ENCODE measurements at places on chromosomes 2 and 18.
A peak's percentile ranks its signal among the peaks of the same experiment; 100 is the strongest.

GRCh38 chr2:57981083-57981768 is 65.4 kb upstream of the VRK2 start:
- peak; percentile 6 for DNase-seq

GRCh38 chr2:14634489-14635390 is 2.2 kb downstream of the LRATD1 start:
- DNase-seq: peak; percentile 53

DNA sequence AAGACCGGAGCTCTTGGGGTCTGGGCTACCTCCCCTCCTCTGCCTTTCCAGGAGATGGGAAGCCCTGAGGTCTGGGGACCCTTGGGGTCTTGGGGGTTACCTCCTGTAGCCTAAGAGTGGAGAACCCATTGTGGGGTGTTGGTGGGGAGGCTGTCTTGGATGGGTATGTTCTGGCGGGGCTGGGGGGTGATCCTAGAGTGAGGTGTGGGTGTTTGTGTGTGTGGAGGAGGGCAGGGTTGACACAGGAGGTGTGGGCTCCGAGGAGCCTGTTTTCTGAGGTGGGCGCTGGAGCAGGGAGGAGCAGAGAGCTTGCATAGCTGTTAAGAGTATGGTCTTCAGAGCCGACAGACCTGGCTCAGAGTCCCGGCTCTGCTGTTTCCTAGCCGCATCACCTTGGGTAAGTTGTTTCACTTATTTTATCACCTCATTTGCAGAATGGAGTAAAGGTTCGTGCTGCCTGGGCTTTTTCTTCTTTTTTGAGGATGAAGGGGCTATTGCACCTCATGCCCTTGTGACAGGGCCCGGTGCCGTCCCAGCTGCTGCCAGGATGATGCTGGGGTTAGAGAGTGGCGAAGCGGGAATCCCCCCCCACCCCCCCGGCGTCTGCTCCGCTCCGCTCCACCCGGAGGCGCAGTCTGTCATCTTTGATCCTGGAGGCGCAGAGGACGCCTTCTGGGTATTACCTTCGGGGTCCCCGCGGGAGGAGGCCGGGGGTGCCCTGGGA is 17.2 kb downstream of the TET3 start:
- DNase-seq: no peak

DNA sequence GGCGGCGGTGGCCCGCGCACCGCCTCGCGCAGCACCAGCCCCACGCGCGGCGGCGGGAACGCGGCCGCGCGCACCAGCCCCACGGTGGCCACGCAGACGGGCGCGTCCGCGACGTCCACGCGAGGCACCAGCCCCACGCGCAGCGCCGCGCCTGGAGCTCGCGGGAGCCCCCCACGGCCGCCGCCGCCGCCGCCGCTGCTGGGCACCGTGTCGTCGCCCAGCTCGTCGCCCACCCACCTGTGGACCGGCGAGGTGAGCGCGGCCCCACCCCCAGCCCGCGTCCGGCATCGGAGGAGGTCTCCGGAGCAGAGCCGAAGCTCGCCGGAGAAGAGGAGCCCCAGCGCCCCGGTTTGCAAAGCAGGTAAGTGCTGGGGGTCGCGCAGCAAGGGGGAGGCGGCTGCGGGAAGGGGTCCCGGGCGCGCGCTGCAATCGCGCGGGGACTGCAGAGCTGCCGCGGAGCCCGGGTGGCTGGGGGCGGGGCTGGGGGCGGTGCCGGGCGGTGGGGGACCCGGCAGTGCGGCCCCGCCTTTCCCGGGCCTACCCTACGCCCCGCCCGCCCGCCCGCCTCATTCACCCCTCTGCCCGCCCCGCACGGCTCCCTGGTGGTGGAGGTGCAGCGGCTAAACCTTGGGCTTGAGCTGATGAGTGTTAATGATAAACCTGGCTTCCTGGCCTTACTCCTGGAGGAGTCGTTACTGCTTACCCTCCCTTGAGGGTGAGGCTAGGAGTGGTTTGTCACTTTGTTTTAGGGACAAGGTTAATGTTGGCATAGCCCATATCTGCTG is 851 bp downstream of the FAM117B start:
- DNase-seq: peak; percentile 95

DNA sequence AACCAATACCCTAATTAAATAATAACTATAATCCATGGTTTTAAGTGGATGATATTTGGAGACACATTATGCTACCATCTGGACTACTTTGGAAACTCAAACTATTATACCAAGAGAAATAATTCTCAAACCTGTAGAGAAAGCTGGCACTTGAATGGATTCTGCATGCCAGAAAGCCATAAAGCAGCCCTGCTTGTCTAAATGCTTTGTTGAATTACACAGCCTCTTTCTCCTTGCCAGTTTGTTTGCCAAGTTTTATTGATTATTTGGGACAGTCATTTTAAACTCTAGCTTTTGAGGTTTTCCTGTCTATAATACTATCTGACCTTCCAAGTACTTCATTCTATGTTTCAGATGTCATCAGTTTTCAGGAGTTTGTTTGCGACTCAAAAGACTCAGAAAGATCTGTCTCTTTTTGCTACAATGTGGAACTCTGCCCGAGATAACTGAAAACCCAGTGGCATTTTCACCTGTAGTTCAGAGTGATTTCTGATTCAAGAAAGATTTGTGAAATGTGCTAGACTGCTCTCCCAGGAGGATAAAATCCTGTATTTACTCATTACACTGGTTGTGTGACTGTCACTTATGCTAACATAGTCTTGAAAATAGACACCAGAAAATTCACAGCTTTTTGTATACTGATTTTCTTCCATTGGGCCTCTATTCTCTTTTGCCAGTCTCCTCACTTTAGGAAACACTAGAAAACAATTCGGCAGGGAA is 29.2 kb upstream of the MBOAT2 start:
- no peak for DNase-seq

GRCh38 chr2:66570471-66570870 is 135.5 kb downstream of the MEIS1 start:
- DNase-seq: no peak

DNA sequence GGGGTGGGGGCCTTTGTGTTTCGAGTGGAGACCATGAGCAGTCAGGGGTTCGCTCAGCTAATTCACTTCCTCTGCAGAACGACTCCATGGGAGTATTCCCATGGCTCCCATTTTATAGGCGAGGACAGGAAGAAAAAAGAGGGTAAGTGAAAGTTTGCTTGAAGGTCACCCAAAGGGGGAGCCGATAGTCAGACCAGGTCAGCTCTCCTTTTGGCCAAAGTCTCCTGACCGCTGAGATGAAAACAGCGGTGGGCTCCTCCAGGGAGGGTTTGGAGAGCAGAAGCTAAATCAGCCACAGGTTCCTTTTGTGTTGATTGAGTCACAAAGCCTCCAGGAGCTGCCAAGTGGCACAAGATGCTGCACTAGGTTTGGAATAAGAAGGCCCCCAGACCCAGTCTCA is 34.1 kb upstream of the CTAGE1 start:
- DNase-seq: no peak

- no peak for DNase-seq
These were observed 12.4 kb upstream of the CRYGA start for GRCh38 chr2:208175840-208176153.

DNA sequence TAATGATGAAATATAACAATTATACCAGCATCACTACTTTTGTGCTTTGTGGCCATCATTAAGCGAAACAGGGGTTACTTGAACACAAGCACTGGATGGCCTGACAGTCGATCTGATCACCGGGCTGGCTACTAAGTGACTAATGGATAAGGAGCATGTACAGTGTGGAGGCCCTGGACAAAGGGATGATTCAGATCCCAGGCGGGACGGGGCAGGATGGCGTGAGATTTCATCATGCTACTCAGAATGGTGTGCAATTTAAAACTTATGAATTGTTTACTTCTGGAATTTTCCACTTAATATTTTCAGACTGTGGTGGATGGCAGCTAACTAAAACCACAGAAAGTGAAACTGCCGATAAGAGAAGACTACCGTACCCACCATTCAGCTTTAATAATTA is 7.0 kb upstream of the CLIP4 start:
- DNase-seq: peak; percentile 94

- no peak for DNase-seq
These were observed 405.8 kb upstream of the ID2 start for GRCh38 chr2:8276026-8276425.

DNA sequence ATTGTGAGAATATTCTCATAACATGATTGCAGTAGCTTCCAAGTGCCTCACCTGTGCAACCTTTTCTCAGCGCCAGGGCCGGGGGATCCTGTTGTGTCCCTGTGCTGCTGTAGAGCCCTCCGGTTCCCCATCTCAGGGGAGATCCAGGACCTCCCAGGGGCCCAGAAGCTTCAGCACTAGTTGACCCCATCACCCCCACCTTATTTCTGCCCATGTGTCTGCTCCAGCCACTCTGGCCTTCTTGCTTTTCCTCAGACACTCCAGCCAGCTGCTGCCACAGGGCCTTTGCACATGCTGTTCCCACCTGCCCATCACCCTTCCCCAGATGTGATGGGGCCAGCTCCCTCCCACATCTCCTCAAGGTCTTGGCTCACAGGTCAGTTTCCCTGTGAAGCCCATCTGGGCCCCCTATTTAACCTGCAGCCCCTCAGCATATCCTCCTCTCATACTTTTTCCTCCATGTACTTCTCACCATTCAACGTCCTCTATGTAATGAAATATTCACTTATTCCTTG is 226.5 kb downstream of the SEPTIN10 start:
- no peak for DNase-seq

GRCh38 chr2:48799601-48800000 is 44.1 kb upstream of the LHCGR start:
- DNase-seq: no peak

DNA sequence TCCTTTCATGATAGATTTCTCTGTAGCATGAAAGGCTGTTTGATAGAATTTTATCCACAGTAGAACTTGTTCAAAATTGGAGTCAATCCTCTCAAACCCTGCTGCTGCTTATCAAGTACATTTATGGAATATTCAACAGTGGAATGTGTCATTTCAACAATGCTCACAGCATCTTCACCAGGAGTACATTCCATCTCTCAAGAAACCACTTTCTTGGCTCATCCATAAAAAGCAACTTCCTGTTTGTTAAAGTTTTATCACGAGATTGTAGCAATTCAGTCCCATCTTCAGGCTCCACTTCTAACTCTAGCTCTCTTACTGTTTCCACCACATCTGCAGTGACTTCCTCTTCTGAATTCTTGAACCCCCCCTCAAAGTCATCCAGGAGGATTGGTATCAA is 29.4 kb downstream of the PDCL3 start:
- no peak for DNase-seq

DNA sequence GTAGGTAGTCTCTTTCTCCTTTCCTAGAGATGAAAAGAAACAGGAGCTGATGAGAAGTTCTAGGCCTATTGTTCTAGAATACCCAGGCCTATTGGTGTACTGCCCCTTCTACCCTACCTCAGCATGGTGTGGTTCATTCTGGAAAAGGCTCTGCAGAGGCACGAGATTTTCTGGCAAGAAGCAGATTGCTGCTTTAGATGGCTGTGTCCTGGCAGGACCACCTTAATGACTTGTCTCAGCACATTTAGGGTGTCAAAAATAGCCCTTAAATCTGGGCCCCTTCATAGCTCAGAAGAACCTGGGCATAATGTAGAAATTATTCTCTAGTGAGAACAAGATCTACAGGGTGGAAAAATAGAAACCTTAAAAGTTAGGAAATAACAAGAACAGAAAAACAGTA is 87.9 kb downstream of the BCL2L11 start:
- no peak for DNase-seq

DNA sequence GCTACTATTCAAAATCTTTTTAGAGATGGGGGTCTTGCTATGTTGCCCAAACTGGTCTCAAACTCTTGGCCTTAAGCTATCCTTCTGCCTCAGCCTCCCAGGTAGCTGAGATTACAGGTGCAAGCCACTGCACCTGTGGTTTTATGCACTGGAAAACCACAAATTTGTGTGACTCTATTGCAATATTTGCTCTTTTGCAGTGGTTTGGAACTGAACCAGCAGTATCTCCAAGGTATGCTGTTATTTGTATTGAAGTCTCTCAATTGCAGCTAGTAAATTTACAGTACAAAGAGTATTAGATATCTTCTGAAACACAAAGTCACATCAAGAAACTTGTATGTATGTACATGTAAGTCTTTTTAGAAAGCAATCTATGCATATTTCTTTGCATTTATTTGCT is 46.2 kb downstream of the PPP4R1 start:
- DNase-seq: no peak

- peak; percentile 86 for DNase-seq
These were observed 1.2 kb downstream of the RTKN start for GRCh38 chr2:74440378-74441169.

DNA sequence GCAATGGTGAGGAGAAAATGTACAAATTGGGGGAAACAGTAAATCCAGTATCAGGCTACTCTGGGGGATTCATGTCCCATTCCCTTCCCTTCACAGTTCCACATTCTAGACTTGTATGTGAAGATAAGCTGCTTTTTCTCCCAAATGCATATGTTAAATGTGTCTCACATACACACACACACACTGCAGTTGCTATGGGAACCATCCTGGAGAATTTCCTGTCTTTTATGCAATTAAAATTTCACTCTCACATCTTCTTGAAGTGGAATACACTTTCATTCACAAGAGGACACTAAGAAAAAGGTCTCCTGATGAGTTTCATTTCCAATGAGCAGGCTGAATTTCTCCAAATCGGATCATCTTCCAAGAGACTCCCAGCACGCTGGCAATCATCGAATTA is 366.0 kb downstream of the LRATD1 start:
- DNase-seq: no peak

DNA sequence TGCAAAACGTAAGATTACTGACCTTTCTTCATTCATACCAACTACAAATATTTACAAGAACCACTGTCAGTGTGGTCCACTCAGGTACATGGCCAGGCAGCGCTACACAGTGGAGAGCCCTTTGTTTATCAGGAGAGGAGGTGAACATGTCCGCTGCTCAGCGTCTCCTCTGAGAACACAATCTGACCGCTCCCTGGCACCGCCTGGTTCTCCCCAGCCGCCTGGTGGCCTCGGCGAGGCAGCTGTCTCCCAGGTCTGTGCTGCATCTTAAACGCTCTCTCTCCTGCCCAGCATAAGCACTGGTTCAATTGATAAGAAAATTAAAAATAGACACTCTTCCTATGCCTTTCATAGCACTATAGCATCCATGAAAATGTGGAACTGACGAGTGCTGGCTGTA is 146.8 kb upstream of the PXDN start:
- no peak for DNase-seq

GRCh38 chr2:237732790-237733381 is 65.7 kb upstream of the RBM44 start:
- DNase-seq: no peak

GRCh38 chr2:230671117-230671516 is 41.5 kb upstream of the CAB39 start:
- DNase-seq: peak; percentile 67

DNA sequence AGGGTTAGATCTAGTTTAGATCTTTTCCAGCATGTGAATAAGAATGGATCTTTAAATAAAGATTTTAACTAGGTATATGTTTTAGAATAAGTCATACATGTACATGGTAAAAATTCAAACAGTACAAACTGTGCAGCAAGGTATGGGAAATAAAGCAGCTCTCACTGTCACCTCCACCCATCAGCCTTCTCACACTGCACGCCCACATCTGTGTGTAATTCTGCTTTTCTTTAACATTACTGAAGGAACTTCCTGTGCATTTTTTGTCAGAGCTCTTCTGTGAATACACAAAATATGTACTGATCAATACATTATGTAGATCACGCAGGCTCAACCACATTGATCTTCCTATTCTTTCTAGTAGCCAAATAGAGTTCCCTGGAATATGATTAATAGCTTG is 3.4 kb downstream of the CASP8 start:
- DNase-seq: no peak

GRCh38 chr2:67950919-67951318 is 111.9 kb downstream of the C1D start:
- DNase-seq: peak; percentile 5
